ENCODE measurements at places on chromosomes 3 and 15. TPM values are rescaled to one million over a fixed set of nuclear protein-coding genes. Genes with fewer than 3 reads are reported as not detected.

GRCh38 chr3:64340641-64341101, 115.4 kb upstream of the PRICKLE2 start:
- no peak overlapping the region for H3K27ac ChIP-seq
- no peak overlapping the region for H3K4me3 ChIP-seq
- DNase-seq: no peak
- H3K4me1 ChIP-seq: no peaks in the 10 kb centered on the region

OCA2 gene
- total RNA-seq: 0.13 TPM

DNA sequence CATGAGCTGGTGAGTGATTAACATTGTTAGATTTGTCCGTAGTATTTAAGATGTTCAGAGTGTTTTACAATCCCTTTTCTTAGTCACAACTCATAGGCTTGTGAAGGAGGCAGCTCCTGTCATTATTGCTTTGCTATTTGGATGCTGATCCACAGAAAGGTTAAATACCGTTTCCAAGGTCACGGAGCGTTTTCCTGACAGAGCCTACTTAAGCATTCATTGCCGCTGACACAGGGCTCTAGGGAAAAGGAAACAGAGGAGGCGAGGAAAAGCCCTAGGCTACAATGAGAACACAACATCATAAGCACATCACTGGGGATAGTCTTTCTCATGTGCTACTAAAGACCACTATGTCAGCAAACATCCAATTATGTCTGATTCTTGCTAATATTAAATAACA, 38.5 kb upstream of the CPB1 start:
- H3K27me3 ChIP-seq: no peaks in the 10 kb centered on the region
- no peak for DNase-seq
- no peak overlapping the region for H3K4me3 ChIP-seq
- no peaks in the 10 kb centered on the region for H3K4me1 ChIP-seq
- H3K27ac ChIP-seq: no peak overlapping the region
- H3K36me3 ChIP-seq: no peaks in the 10 kb centered on the region

DNA sequence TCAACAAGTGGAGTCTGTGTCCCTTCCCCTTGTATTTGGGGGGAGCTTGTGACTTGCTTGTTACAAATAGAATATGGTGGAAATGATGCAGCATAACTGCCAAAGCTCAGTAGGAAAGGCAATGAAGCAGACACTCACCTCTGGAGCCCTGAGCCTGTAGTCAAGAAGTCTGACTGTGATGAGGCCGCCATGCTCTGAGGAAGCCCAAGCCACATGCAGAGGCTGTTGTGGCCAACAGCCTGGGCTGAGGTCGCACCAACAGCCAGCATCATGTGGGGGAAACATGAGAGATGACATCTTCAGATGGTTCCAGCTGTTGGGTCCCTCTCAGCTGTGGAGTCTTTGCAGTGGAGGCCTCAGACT, 161.4 kb downstream of the CHSY1 start:
- no peak for DNase-seq
- H3K36me3 ChIP-seq: no peaks in the 10 kb centered on the region
- H3K4me3 ChIP-seq: no peak overlapping the region
- no peaks in the 10 kb centered on the region for H3K4me1 ChIP-seq

- H3K36me3 ChIP-seq: no peaks in the 10 kb centered on the region
- H3K27me3 ChIP-seq: no peaks in the 10 kb centered on the region
- H3K4me1 ChIP-seq: no peaks in the 10 kb centered on the region
- DNase-seq: no peak
- no peak overlapping the region for H3K4me3 ChIP-seq
- peak overlapping the region; percentile 96 for H3K27ac ChIP-seq
Measured at GRCh38 chr15:52113708-52114107, 1.1 kb upstream of the BCL2L10 start.

OIP5 gene
- not detected for total RNA-seq

DNA sequence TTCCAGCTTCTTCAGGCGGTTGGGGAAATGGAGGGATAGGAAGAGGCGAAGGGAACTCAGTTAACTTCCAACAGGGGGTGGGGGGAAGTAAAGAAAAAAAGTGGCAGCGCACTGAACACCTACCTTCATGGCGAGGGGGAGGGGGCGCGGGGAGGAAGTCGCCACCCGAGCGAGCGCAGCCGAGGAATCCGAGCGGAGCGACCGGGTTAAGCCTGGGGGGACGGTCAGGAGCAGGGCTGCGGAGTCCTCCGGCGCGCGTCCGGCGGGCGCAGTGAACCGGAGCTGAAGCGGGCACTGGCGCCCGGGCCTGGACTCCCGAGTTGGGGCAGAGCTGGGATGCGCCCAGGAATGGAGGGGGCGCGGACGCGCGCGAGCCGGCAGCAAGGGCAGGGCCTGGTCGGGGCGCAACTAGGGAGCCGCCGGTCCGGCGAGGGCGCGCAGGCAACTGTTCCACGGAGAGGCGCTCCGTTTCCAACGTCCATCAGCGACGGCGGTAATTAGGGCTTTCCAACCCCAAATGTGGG, at the start of gene WNT5A:
WNT5A (minus strand) TSS at position 450 of the 524 bp plus-strand sequence; CDS start at position 129, 321 bp downstream.
- no peaks in the 10 kb centered on the region for H3K36me3 ChIP-seq
- no peaks in the 10 kb centered on the region for H3K4me1 ChIP-seq
- H3K27me3 ChIP-seq: no peaks in the 10 kb centered on the region
- H3K27ac ChIP-seq: peak within 1 kb of the TSS; percentile 79
- peak within 1 kb of the TSS; percentile 63 for H3K4me3 ChIP-seq
- peak; percentile 58 for DNase-seq

GRCh38 chr15:70720228-70721016, 42.9 kb downstream of the UACA start:
- H3K27ac ChIP-seq: no peak overlapping the region
- DNase-seq: no peak
- no peaks in the 10 kb centered on the region for H3K27me3 ChIP-seq
- no peaks in the 10 kb centered on the region for H3K36me3 ChIP-seq
- no peaks in the 10 kb centered on the region for H3K4me1 ChIP-seq
- no peak overlapping the region for H3K4me3 ChIP-seq

DNA sequence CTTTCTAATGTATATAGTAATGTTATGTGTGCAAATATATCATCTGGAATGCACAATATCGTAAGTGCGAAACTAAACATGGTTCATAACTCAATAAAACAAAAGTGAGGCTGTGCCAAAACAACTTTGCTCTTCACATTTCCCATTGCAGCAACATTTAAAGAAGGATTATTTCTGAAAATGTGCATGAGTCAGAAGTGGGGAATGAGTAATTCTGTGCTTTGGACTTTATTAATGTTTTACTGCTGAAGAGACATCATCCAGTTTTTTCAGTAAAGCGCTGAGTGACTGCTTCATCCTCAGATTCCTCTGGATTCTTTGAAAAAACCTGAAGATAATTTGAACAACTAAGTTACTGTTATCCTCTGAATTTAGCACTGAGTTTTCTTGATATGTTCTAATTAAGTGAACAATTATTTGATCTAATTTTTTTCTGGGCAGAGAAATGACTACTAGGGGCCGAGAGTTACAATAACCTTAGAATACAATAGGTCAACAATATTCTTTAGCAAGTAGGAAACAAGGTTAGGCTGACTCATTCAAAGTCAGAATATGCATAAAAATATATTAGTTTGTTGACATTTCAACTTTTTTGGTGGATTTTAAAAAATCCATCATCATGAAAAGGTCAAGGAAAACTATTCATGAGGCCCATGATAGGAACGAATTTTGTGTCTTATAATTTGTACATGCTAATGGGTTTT, 20.0 kb upstream of the PLCL2 start:
- no peaks in the 10 kb centered on the region for H3K36me3 ChIP-seq
- no peak overlapping the region for H3K27ac ChIP-seq
- H3K4me1 ChIP-seq: no peaks in the 10 kb centered on the region
- no peak for DNase-seq
- no peak overlapping the region for H3K4me3 ChIP-seq
- H3K27me3 ChIP-seq: no peaks in the 10 kb centered on the region

DNA sequence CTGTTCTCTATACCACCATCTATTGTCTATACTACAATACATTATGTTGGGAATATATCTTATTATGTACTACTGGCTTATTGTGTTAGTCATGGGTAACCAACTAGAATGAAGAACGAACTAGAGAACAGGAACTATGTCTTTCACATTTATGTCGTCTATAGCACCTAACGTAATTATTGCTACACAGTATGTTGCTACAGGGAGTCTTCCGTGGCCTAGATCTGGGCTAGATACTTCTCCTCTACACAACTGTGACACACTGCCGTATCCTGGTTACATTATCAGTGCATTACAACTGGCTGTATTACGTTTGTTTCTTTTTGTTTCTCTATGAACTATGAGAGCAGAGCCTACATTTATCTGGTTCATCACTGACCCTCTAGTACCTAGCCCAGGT, 34.0 kb downstream of the SCG5 start:
- H3K36me3 ChIP-seq: no peaks in the 10 kb centered on the region
- DNase-seq: no peak
- no peaks in the 10 kb centered on the region for H3K4me1 ChIP-seq
- H3K27me3 ChIP-seq: no peaks in the 10 kb centered on the region

VGLL3 gene
- 0.92 TPM for total RNA-seq

GRCh38 chr3:71168880-71169411, 414.6 kb downstream of the FOXP1 start:
- no peak overlapping the region for H3K27ac ChIP-seq
- no peaks in the 10 kb centered on the region for H3K27me3 ChIP-seq
- no peak for DNase-seq

GRCh38 chr3:141051443-141052200, 475 bp downstream of the SPSB4 start:
- no peak for DNase-seq
- H3K4me1 ChIP-seq: no peaks in the 10 kb centered on the region
- peak overlapping the region; percentile 29 for H3K4me3 ChIP-seq
- no peaks in the 10 kb centered on the region for H3K36me3 ChIP-seq
- H3K27me3 ChIP-seq: no peaks in the 10 kb centered on the region

DNA sequence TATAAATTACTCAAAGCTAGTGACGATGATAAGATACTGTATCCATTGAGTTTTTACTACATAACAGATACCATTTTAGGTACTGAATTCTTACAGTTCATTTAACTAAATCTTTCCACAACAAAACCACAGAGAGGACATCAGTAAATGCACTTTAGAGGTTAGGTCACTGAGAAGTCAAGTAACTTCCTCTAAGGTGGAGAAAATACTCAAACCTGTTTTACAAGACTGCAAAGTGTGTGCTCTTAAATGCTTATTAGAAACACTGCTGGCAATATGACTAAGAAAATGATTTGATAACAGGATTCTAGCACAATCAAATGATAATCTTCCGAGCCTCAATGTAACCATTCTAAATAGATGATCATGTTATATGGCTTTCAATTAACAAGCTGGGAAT, 99.4 kb downstream of the UBE3A start:
- no peak overlapping the region for H3K27ac ChIP-seq
- H3K36me3 ChIP-seq: peaks cover 5% of the 10 kb centered on the region
- no peaks in the 10 kb centered on the region for H3K27me3 ChIP-seq
- no peak for DNase-seq
- no peaks in the 10 kb centered on the region for H3K4me1 ChIP-seq
- no peak overlapping the region for H3K4me3 ChIP-seq

TUSC7 gene
- total RNA-seq: not detected

OR5K2 gene
- not detected for total RNA-seq

GOLGA6A gene
- total RNA-seq: 1.3 TPM

- H3K27ac ChIP-seq: no peak overlapping the region
- H3K4me3 ChIP-seq: no peak overlapping the region
- H3K36me3 ChIP-seq: no peaks in the 10 kb centered on the region
- H3K4me1 ChIP-seq: no peaks in the 10 kb centered on the region
- no peaks in the 10 kb centered on the region for H3K27me3 ChIP-seq
- no peak for DNase-seq
Measured at GRCh38 chr3:58646503-58646902, 20.1 kb downstream of the FAM3D start.

DNA sequence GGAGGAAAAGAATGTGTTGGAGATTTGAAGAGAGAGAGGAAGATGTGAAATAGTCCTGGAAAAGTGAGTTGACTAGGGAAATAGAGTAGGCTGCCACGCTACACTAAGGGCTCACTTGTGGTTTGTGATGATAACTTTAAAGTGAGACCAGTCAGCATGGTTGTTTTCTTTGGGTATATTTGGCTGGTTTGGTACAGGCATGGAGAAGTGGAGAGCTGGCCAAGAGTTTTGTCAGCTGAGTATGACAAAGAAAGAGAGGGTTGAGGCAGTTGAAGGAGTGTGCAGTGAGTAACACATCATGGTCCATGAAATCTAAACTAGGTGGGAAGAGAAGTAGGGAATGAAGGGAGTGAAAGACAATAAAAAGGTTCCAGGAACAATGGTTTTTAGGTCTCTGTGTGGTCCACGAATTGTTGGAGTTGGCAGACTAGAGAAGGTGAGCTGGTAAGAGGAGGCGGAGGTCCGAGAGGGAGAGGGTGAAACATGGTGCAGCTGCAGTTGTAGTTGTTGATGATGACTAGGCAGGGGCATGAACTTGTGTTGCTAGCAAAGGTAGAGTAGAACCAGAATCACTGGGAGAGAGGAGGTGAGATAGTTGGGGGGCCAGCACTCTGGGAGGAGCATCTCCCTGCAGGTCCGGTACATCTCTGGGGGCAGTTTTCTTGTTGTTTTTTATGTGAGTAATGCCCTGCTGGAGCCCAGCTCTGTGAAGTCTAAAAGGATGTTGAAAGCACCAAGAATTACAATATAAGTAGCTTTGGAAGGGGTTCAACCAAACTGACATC, 21.0 kb downstream of the ZNF80 start:
- no peaks in the 10 kb centered on the region for H3K27me3 ChIP-seq
- H3K4me1 ChIP-seq: no peaks in the 10 kb centered on the region
- DNase-seq: no peak

- no peak overlapping the region for H3K4me3 ChIP-seq
- no peaks in the 10 kb centered on the region for H3K27me3 ChIP-seq
- H3K36me3 ChIP-seq: no peaks in the 10 kb centered on the region
Measured at GRCh38 chr15:80584973-80585525, 110.1 kb upstream of the ABHD17C start.

- no peak overlapping the region for H3K4me3 ChIP-seq
- no peak overlapping the region for H3K27ac ChIP-seq
- DNase-seq: no peak
- H3K27me3 ChIP-seq: no peaks in the 10 kb centered on the region
Measured at GRCh38 chr3:170448584-170448983, 29.9 kb downstream of the CLDN11 start.

LRTM1 gene
- total RNA-seq: not detected

DNA sequence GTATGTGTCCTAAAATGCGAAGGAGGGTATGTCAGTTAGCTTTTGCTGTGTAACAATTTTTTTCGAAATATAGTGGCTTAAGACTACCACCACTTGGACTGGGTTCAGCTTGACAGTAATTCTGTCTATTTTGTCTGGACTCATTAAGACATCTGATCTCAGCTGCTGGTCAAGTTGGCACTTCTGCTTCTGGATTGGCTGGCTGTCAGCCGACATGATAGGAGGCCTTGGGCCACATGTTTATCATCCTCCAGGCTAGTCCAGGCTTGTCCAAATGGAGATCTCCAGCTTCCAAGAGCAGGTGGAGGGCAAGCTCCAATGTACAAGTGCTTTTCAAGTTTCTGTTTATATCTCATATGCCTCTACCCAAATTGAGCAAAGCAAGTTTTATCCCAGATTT, 95.9 kb downstream of the GALK2 start:
- no peak overlapping the region for H3K27ac ChIP-seq
- H3K4me1 ChIP-seq: no peaks in the 10 kb centered on the region
